Immature natural killer cell (primary cell): ENCODE measurements at places on chromosomes 11 and 22. TPM values are rescaled to one million over a fixed set of nuclear protein-coding genes. Genes with fewer than 3 reads are reported as not detected.

TIGD3 gene
- 1.2 TPM for polyA plus RNA-seq

GRCh38 chr11:131824771-131825170 lies 454.4 kb downstream of the NTM start:
- no peaks in the 10 kb centered on the region for H3K36me3 ChIP-seq
- no peak overlapping the region for H3K27ac ChIP-seq
- no peaks in the 10 kb centered on the region for H3K4me1 ChIP-seq
- H3K27me3 ChIP-seq, result no peaks in the 10 kb centered on the region
- no peak for DNase-seq

GRCh38 chr11:61140416-61140815 lies 20.8 kb downstream of the VPS37C start:
- no peaks in the 10 kb centered on the region for H3K27me3 ChIP-seq
- no peaks in the 10 kb centered on the region for H3K4me1 ChIP-seq
- peaks cover 8% of the 10 kb centered on the region for H3K36me3 ChIP-seq
- no peak overlapping the region for H3K4me3 ChIP-seq
- H3K27ac ChIP-seq, result no peak overlapping the region

DNA sequence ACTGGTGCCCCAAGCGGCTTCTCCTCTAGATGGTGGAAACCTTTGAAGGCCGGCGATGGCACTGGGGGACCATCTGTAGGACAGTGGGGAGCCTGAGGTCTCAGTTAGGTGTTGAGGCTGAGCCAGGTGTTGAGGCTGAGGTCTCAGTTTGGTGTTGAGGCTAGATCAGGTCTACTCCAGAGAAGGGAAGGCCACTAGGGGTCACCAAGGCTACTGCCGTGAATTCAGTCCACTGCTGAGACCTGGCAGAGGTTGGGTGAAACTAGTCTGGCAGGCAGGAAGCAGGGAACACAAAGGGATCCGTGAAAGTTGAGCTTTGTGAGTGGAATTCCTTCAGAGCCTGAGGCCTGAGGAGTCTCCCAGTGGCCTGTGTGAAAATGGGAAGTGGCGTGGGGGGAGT lies 123.8 kb upstream of the FGF3 start:
- no peaks in the 10 kb centered on the region for H3K36me3 ChIP-seq
- DNase-seq, result no peak
- H3K27ac ChIP-seq, result no peak overlapping the region
- no peak overlapping the region for H3K4me3 ChIP-seq

- H3K36me3 ChIP-seq, result no peaks in the 10 kb centered on the region
- H3K27me3 ChIP-seq, result peaks cover 30% of the 10 kb centered on the region
- no peak for DNase-seq
- no peak overlapping the region for H3K4me3 ChIP-seq
- H3K27ac ChIP-seq, result no peak overlapping the region
Measured at GRCh38 chr11:33907421-33907820, 15.5 kb upstream of the LMO2 start.

DNA sequence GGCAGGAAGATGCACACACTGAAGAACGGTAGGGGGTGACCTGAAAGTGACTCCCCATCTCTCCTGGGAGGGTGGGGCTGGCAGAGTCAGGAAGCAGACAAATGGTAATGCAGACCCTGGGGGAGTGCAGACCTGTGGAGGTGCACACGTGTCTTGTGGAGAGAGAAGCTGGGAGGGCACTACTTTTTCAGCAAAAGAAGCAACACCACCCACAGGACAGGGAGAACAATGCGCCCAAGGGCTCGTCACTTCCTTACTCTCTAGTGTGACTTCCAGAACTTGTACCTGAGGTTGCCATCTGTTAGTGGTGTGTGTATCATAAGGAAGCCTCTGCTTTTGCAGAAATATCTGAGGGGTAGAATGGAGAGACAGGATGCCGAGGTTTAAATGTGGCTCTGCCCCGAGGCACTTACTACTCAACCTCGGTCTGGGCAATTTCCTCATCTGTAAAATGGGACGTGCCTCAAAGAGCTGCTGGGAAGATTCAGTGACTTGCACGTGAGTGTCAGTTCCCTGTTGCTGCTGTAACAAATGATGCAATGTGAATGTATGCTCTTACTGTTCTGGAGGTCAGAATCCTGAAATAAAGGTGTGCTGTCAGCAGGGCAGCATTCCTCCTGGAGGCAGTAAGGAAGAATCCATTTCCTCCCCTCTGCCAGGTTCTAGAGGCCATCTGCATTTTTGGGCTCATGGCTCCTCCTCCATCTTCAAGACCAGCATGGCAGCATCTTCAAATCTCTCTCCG lies 323.4 kb downstream of the SHANK2 start:
- H3K36me3 ChIP-seq, result no peaks in the 10 kb centered on the region
- no peak for DNase-seq
- H3K4me3 ChIP-seq, result no peak overlapping the region
- peaks cover 3% of the 10 kb centered on the region for H3K27me3 ChIP-seq

DNA sequence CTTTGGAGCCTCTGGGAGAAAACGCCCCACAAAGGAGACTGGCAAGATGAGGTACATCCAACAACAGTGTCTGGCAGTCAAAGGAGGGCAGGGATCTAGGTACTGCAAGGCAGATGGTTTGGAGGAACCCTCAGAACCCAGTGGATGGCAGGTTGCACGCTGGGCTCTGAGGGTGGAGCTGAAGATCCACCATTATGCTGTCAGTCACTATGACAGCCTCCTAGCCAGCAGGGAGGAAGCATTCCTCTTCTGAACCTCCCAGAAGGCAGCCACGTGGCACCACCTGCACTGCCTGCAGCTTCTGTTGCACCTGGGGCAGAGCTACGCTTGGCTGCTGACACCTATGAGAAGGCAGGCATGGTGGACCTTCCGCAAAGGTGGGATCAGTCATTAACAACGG lies 40.2 kb downstream of the HTR3A start:
- H3K4me3 ChIP-seq, result no peak overlapping the region
- no peaks in the 10 kb centered on the region for H3K36me3 ChIP-seq
- H3K4me1 ChIP-seq, result no peaks in the 10 kb centered on the region
- no peak overlapping the region for H3K27ac ChIP-seq
- no peak for DNase-seq

RIMBP3C gene
- 0.53 TPM for polyA plus RNA-seq

GRCh38 chr11:37409124-37409523 lies 811.1 kb upstream of the RAG2 start:
- no peak for DNase-seq
- no peaks in the 10 kb centered on the region for H3K27me3 ChIP-seq
- H3K4me1 ChIP-seq, result no peaks in the 10 kb centered on the region
- H3K36me3 ChIP-seq, result no peaks in the 10 kb centered on the region
- no peak overlapping the region for H3K27ac ChIP-seq

SLC35E4 gene
- polyA plus RNA-seq, result 2.7 TPM

DNA sequence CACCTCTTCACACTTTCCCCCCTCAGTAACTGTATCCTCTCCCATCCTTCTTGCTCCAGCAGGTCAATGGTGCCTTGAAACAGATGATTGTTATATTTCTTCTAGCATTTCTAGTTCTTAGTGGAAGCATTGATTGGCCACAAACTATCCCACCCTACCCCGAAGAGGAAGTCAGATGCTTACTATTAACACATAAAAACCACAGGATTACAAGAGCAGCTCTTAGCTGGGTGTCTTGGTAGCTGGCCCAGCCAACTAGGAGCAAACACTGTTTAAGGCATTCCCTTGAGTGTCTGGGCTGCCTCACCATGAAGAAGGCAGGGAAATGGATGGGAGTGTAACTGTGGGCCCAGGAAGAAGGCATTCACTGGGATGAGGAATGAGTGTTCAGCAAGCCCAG lies 176.6 kb downstream of the GRIK4 start:
- peaks cover 7% of the 10 kb centered on the region for H3K27me3 ChIP-seq
- H3K4me1 ChIP-seq, result peaks cover 60% of the 10 kb centered on the region
- peak; percentile 51 for DNase-seq
- peak overlapping the region; percentile 45 for H3K27ac ChIP-seq
- no peaks in the 10 kb centered on the region for H3K36me3 ChIP-seq

DNA sequence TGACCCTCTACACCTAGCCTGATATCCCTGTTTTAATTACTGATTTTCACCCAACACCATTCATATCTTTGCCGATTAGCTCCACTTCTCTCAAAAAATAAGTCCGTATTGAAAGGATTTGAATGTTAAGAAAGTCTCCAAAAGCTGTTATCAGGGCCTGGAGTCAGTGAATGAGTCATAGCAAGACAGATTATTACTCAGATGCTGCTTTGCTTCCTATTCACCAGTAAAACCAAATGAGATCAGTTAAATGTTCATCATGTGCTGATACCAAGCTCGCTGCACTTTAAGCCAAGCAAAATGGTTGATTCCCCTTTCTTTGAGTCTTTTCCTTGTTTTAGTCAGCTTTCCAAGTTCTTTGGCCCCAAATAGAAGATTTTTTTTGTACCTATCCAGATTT lies 228.4 kb downstream of the FAT3 start:
- no peaks in the 10 kb centered on the region for H3K36me3 ChIP-seq
- H3K27me3 ChIP-seq, result no peaks in the 10 kb centered on the region
- H3K27ac ChIP-seq, result no peak overlapping the region
- no peak for DNase-seq
- no peak overlapping the region for H3K4me3 ChIP-seq

TECTA gene
- polyA plus RNA-seq, result 0.26 TPM

PKDREJ gene
- not detected for polyA plus RNA-seq

RASGRP2 gene
- 154 TPM for polyA plus RNA-seq

DNA sequence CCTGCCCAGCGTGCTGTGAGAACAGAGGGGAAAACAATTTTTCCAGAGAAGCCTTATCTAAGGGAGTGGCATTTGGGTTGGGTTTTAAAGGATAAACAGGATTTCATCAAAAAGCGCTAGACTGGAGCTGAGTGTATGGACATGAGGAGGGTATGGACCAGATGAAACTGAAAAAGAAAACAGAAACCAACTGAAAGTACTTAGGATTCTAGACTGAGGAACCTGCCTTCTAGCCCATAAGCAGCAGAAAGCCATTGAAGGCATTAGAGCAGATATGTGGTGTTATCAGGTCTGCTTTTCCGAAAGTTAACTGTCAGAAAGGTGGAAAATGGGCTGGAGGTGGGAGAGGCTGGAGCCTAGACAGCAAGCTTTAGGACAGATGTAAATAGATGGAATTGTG lies 340.0 kb upstream of the MPPED2 start:
- no peak for DNase-seq
- no peaks in the 10 kb centered on the region for H3K4me1 ChIP-seq
- H3K27ac ChIP-seq, result no peak overlapping the region

DNA sequence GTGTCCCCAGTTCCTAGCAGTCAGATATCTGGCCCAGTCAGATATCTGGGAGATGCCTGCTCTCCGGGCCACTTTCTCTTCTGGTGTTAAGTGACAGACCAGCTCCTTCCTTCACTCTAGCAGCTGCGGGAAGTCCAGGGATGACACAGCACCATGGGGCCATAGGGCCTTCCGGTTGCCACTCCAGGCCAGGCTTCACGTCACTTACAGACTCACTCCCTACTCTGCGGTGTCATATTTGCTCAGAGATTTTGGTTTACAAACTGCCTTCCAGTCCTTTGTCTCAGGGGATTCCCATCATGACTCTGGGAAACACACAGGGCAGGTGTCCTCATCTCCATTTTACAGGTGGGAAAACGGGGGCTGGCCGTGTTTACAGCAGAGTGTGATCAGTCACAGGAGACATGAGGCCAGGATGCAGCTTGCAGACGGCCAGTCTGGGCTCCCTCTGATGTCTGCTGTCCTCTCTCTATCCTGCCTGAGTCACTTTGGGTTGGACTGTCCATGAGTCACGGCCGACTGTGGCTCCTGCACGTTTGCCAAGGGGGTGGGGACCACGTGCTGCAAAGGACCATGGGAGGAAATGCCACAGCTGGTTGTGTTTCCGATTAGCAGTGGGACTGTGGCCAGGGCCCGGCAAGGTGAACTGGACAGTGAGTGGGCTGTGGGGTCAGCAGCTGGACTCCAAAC lies 8.2 kb upstream of the TBC1D22A start:
- H3K27me3 ChIP-seq, result no peaks in the 10 kb centered on the region
- peak; percentile 52 for DNase-seq
- H3K4me3 ChIP-seq, result peak overlapping the region; percentile 44
- H3K36me3 ChIP-seq, result no peaks in the 10 kb centered on the region
- H3K27ac ChIP-seq, result peak overlapping the region; percentile 66
- H3K4me1 ChIP-seq, result peaks cover 36% of the 10 kb centered on the region

TBC1D22A gene
- polyA plus RNA-seq, result 20.6 TPM

GRCh38 chr11:107961480-107961879 lies 33.2 kb downstream of the RAB39A start:
- no peak overlapping the region for H3K27ac ChIP-seq
- H3K27me3 ChIP-seq, result no peaks in the 10 kb centered on the region
- no peaks in the 10 kb centered on the region for H3K4me1 ChIP-seq
- DNase-seq, result no peak
- no peak overlapping the region for H3K4me3 ChIP-seq

- DNase-seq, result no peak
- H3K27ac ChIP-seq, result no peak overlapping the region
Measured at GRCh38 chr22:28222571-28222970, 303.5 kb upstream of the PITPNB start.

- no peak for DNase-seq
- H3K4me3 ChIP-seq, result no peak overlapping the region
- no peaks in the 10 kb centered on the region for H3K36me3 ChIP-seq
Measured at GRCh38 chr11:117059611-117060148, 38.5 kb downstream of the SIK3 start.

DNA sequence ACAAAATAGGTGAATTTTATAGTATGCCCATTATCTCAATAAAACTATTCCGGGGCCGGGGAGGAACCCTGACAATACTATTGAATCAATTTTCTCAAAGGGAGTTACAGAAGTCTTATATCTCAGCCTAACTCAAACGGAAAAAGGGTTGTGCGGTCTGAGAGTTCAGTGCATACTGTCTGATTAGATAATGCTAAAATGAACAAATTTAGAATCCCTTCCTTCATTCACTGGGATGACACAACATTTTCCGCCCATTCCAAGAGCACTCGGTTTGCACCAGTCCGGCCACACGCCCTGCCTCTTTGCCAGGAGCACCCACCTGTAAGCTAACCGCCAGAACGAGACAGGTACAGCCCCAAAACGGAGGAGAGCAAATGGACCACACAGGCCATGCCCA lies 50.0 kb upstream of the NFRKB start:
- no peak overlapping the region for H3K4me3 ChIP-seq
- peaks cover 20% of the 10 kb centered on the region for H3K36me3 ChIP-seq
- H3K4me1 ChIP-seq, result no peaks in the 10 kb centered on the region
- H3K27me3 ChIP-seq, result no peaks in the 10 kb centered on the region
- DNase-seq, result no peak
